ENCODE measurements at places on chromosomes 12 and 14.

DNA sequence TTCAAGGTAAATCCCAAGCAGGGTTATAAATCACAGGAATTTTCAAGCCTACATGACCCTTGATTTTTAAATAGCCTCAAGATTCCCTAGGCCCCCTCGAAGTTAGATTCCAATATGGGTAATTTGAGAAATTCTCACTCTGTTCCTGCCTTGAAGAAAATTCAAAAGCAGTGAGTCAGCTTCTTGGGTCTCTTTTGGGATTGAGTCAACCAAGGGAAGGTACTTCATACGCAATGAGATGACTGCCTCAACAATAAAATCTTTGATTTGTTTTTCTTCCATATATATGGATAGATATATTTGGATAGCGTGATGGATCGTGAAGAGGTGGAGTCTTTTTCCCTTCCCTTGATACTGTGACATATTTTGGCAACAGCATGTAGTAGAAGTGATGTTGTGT lies 180.4 kb upstream of the ATP2B1 start:
- peak; percentile 73 for DNase-seq

DNA sequence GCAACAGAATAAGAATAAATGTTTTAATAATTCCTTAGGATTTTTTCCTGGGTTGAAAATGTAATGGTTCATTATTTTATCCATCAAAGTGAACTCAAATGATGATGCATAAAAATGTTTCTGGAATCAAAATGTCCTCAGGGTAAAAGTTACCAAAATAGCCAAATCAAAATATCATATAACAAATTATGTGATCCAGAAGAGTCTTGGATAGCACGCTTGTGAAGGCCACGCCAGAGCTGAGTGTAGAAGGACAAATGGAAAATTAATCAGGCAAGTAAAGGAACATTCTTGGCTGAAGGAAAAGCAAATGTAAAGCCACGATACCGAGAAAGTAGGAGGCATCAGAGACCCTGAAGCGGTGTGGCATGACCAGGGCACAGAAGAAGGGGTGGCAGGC lies 169.2 kb downstream of the CAPZA3 start:
- DNase-seq, result no peak

- DNase-seq, result no peak
These were observed 76.7 kb upstream of the G2E3 start for GRCh38 chr14:30482276-30482675.

GRCh38 chr12:4482936-4483335 lies 37.3 kb upstream of the FGF6 start:
- no peak for DNase-seq

- DNase-seq, result no peak
These were observed 47.8 kb downstream of the SLC15A5 start for GRCh38 chr12:16229676-16230075.

GRCh38 chr14:66982247-66982646 lies 207.0 kb upstream of the GARIN2 start:
- no peak for DNase-seq

GRCh38 chr12:89494411-89495231 lies 30.0 kb downstream of the GALNT4 start:
- no peak for DNase-seq

GRCh38 chr12:102408487-102409297 lies 71.7 kb downstream of the IGF1 start:
- DNase-seq, result no peak

- DNase-seq, result no peak
These were observed 13.6 kb downstream of the NOC4L start for GRCh38 chr12:132157733-132158409.

DNA sequence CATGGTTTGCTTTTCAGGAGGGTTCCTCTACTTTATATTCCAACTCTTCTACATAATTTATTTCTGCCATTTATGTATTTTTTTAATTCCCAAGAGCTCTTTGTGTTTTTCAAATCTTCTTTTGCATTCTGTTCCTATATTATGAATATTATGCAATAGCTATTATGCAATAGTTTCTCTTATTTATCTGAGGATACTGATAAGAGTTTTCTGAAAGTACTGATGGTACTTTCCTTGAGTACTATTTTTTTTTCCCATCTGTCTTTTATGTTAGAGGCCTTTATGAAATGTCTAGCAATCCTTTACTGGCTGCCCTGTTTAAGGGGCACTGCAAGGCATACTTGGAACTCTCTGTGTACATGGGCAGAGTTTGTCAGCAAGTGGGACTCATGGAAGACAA lies 93.4 kb downstream of the SLC41A2 start:
- no peak for DNase-seq

- DNase-seq, result peak; percentile 8
These were observed 353.7 kb downstream of the APAF1 start for GRCh38 chr12:98998697-98999299.

DNA sequence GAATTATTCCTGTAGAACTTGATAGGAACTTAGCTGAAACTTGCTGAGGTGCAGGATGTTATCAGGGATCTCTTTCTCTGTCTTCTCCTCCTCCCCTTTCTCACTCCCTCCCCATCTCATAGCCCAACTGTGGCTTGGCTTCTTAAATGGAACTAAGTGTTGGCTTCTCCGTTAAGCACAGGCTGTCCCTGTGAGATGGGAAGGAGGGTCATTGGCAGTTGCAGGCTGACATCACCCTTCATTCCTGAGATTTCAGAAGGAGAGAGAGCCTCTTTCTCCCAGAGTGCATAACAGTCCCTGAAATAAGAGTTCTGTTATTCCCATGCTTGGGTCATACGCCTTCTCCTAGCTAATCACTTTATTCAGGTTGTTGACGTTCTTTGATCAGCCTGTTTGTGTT lies 162.0 kb downstream of the UNC79 start:
- no peak for DNase-seq

DNA sequence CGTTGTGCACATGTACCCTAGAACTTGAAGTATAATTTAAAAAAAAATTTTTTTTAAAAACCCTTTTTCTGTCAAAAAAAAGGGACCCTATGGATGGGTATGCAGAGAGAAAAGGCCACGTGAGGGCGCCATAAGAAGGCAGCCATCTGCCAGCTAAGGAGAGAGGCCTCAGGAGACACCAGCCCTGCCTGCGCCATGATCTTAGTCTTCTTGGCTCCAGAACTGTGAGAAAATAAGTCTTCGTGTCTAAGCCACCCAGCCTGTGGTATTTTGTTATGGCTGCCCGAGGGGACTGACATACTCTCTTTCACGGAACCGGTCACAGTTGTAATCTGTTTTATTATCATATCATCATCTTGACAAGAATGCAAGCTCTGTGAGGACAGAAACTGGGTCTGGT lies 174.8 kb downstream of the EFCAB11 start:
- DNase-seq, result no peak

DNA sequence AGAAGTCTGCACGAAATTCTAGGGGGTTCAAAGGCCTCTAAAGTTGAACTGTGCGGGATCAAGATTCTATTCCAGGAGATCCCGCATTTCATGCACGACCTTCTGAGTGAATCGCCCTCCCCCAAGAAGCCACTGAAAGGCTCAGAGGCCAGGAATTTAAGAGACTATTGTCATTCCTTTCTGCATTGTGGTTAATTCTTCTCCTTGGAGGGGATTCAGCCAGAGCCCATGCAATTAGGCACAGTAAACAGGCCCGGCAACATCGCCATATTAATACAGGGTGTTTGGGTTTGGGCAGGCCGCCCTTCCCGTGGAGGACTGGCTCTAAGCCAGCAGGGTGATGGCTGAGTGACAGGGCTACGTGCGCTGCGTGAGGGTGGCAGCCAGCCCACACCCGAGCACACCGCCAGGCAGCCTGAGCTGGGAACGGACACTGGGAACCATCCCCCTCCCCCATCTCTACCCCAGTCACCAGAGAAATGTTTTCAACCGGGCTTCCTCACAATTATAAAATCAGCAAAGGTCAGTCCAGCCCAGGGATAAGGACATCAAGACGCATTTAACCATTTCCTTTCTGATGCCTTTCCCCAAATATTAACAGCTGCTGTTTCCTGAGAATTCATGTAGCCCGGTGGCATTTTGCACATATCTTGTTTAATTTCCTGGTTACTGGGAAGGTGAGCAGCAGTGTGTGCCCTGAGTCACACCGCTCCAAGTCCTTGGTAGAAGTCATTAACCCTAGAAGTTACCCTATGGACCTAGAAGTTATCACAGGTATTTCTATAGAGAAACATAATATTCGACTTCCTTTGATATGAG lies 12.5 kb downstream of the EGLN3 start:
- DNase-seq, result no peak

- no peak for DNase-seq
These were observed 158.6 kb upstream of the CCND2 start for GRCh38 chr12:4114986-4115385.

GRCh38 chr12:68428211-68428610 lies 96.0 kb upstream of the MDM1 start:
- DNase-seq, result no peak
